Activated CD4-positive, alpha-beta T cell treated with anti-CD3 and anti-CD28 coated beads for 36 hours (primary cell): ENCODE measurements at places on chromosomes 4 and X. TPM values are rescaled to one million over a fixed set of nuclear protein-coding genes. Genes with fewer than 3 reads are reported as not detected.

The EGF gene
- not detected for total RNA-seq

The SCD5 gene
- 1.3 TPM for total RNA-seq

The GABRE gene
- total RNA-seq, result not detected

- H3K4me1 ChIP-seq, result no peaks in the 10 kb centered on the region
- DNase-seq, result no peak
- H3K36me3 ChIP-seq, result no peaks in the 10 kb centered on the region
- H3K27ac ChIP-seq, result no peak overlapping the region
- H3K27me3 ChIP-seq, result peaks cover 2% of the 10 kb centered on the region
Measured at GRCh38 chr4:84733343-84734033, 150.6 kb downstream of the CDS1 start.

- no peak for DNase-seq
- H3K36me3 ChIP-seq, result no peaks in the 10 kb centered on the region
- H3K27me3 ChIP-seq, result peaks cover 11% of the 10 kb centered on the region
- H3K4me1 ChIP-seq, result no peaks in the 10 kb centered on the region
- no peak overlapping the region for H3K4me3 ChIP-seq
- no peak overlapping the region for H3K27ac ChIP-seq
Measured at GRCh38 chr4:10492464-10492863, 35.2 kb upstream of the ZNF518B start.

DNA sequence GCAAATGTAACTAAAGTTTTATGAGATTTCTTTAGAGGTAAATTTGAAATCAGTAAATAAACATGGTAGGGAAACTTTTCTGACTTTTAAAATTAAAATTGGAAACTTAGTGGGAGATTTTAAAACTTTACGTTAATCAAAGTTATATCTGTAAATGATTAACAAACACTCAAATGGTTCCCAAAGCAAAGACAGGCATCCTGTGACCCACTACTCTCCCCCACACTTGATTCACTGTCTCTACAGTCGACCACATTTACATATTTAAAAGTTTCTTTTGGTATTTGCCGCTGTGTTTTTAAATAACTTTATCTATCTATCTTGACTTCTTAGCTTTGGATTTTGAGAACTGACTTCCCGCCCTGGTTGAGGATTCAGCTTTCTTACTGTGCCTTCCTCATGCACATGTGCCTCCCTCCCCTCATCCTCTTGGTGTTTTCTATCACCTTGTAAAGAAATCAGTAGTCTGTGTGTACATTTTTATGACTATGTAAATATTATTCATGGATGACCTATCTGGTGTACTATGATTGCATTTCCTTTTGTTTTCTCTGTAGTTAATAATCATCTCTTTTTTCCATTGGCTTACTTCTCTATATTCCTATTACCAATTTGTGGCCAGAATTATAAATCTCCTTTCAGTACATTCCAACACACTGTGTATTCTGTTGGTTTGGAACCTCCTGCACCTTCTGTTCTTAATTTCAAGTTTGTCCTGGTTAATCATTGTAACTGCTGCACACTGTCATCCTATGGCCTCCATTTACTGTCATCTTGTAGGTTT lies 72.6 kb downstream of the WWC2 start:
- no peak for DNase-seq
- H3K27me3 ChIP-seq, result peaks cover 7% of the 10 kb centered on the region
- no peaks in the 10 kb centered on the region for H3K4me1 ChIP-seq
- H3K27ac ChIP-seq, result no peak overlapping the region

GRCh38 chr4:7462509-7462971 lies 27.8 kb upstream of the PSAPL1 start:
- no peak overlapping the region for H3K27ac ChIP-seq
- DNase-seq, result no peak
- no peak overlapping the region for H3K4me3 ChIP-seq
- no peaks in the 10 kb centered on the region for H3K36me3 ChIP-seq
- no peaks in the 10 kb centered on the region for H3K4me1 ChIP-seq

DNA sequence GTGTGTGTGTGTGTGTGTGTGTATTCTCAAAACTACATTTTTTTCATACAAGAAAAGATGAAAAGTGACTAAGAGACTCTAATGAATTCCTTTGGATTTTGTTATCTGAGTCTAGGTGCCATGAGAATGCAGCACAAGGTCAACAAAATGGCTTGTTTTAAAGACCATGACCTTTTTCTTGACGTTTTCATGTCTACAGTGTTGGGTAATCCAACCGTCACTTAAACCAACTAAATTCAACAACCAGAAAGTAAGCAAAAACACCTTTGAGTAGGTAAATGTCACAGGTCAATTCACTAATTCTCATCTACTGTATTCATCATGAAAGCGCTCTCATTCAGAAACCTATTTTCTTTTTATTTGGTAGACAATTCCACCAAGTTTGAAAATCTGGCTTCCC lies 3.1 kb downstream of the SMARCA1 start:
- DNase-seq, result no peak
- H3K4me3 ChIP-seq, result no peak overlapping the region
- H3K4me1 ChIP-seq, result no peaks in the 10 kb centered on the region
- H3K36me3 ChIP-seq, result no peaks in the 10 kb centered on the region
